ENCODE measurements at places on chromosomes 16 and 17.

DNA sequence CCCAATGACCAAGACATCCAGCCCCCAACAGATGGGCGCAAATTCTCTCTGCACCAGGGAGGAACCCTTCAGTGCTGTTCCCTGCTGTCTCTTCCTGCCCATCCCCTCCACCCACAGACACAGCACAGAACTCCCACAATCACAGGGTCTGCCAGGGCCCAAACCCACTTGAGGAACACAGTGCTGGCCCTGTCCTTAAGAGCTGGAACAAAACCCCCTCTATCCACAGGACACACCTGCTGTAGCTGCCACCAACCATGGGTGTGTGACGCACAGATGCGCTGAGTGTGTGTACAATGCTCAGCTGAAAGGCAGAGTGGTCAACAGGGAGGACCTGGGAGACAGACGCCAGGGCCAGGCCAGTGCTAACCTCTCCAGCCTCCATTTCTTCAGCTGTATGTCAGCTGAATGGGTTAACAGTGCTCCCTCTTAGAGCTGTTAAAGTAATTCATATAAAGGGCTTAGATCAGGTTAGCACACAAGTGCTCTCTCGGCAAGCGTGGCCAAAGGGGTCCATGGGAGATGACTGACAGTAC lies 62.1 kb downstream of the AMFR start:
- DNase-seq, result no peak

DNA sequence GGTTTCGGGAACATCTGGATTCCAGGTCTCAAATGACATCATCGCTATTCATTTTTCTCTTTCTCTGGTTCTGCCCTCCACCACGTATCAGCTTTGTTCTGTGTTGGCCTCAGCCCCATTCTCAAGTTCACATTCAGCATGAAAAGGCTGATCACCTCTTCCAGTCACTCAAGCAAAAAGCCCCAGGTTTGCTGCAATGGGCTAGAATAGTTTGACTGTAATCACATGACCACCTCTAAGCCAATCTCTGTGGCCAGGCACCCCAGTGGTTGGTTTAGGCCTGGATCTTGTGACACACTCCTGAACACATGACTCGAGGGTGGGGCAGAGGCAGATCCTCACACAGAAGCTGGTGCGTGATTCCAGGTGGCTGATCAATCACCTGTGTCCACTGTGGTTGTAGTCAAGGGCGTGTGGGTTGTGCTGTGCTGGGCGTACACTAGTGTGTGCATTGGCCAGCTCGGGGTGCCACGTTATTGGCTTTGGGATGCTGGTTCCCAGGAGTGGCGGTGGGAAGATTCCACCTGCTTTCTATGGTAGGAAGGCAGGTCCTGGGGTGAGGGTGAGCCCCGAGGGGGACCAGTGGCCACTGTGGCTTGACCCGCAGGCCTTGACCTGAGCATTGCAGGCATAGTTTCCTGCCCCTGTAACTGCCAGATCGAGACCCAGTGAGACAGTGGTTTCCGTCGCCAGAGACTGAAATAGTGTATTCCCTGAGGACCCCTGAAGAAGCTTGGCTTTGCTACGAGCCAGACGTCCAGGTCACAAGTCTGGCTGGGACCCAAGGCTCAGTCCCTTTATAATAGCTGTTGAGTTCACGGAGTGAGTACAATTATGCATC lies 12.0 kb downstream of the EEF2K start:
- DNase-seq, result no peak

DNA sequence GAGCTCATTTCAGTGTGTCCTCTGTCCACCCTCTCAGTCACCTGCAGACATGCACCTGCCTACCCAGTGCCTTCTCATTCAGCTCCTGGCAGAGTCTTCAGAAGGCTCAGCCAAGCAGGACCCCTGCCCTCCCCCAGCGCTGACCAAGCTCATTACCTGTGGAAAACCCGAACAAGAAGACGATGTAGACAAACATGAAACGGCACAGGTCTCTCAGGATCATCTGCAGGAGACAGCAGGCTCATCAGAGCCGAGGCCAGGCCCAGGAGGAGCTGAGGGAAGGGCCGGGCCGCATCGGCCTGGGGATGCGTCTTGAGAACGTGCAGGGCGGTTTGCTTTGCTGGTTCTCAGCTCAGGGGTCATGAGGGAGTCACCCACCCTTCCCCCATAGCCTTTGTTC lies 19.4 kb upstream of the TRPV3 start:
- no peak for DNase-seq

GRCh38 chr16:64711596-64711995 lies 410.3 kb downstream of the CDH11 start:
- no peak for DNase-seq

- DNase-seq, result no peak
Measured at GRCh38 chr17:72387487-72387886, 266.7 kb downstream of the SOX9 start.

DNA sequence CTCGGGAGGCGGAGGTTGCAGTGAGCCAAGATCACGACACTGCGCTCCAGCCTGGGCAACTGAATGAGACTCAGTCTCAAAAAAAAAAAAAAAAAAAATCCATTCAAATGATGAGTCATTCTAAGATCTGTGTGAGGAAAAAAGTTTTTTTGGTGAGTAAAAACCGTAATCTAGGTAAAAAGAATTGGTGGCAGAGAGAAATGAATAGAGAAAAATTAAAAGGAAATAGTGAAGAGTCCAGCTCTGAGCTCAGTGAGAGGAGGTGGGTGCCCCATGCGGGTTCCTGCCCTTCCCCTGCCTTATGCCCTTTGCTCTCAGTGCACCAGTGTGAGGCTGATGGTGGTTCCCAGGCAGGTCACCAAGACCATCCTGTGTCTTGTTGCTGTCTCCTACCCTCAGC lies 20.9 kb downstream of the GAN start:
- no peak for DNase-seq

GRCh38 chr17:19021622-19022083 lies 17.1 kb upstream of the FAM83G start:
- peak; percentile 76 for DNase-seq

DNA sequence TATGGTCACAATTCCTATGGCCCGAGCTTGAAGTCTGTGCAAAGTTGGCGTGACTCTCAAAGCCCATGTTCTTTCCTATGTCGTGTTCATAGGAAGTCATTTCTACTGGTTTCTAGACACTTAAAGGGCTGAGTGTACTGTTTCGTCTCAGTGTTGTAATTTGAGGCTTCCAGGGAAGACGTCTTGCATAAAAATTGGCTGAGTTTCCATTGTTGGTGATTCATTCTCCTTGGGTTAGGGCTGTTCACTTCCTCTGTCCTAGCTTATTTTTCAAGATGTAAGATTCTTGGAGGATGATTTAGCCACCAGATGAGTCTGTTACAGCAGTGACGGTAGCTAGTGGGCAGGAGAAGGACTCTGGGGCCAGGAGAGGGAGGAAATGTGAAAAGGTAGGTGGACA lies 43.1 kb downstream of the PIK3R5 start:
- no peak for DNase-seq
